ENCODE measurements at places on chromosomes 5 and 9.
A peak's percentile ranks its signal among the peaks of the same experiment; 100 is the strongest.

DNA sequence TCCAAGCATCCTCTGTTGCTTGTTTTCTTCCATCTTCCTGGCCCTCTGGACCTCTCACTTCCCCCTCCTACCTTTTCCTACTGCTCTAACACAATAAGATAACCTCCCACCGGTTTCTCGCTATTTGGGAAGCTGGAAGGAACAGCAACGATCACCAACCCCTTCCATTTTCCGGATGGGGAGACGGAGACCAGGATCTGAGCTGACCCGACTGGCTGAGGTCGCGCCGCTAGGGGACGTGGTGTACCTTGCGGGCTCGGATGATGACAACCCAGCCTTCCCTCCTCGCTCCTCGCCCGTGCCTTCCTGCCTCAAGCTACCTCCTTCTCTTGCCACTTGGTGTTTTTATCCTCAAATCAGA lies 1.9 kb downstream of the LPAR1 start:
- DNase-seq = no peak

DNA sequence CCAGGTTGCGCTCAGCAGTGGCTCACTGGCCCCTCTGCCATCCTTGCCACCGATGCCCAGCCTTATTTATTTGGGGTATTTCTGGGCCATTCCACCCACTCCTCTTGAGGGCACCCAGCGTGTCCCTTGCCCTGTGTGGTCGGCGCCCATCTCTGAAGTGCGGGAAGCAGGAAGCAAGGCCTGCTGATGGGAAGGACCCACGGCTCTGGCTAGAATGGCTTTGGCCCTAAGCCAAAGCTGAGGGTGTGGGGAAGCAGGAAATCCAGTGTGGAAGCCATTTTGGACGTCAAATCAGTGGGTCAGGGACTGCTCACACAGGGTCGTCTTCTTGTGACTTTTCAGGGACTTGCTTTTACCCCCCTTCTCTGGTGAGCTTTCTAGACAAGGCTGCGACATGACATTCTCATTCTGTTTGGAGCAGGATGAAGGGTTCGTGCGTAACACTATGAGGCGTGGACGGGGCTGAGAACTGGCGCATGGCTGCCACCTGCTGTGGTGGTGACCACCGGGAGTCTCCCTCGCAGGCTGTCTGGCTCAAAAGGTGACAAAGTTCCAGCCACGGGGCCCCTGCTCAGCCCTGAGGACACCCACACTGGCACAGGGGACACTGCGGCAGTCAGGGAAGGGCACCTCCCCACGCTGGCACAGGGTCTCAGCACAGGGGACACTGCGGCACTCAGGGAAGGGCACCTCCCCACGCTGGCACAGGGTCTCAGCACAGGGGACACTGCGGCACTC lies 50.7 kb upstream of the NKD2 start:
- DNase-seq = no peak

GRCh38 chr9:5688109-5688508 lies 59.2 kb downstream of the RIC1 start:
- DNase-seq = no peak

DNA sequence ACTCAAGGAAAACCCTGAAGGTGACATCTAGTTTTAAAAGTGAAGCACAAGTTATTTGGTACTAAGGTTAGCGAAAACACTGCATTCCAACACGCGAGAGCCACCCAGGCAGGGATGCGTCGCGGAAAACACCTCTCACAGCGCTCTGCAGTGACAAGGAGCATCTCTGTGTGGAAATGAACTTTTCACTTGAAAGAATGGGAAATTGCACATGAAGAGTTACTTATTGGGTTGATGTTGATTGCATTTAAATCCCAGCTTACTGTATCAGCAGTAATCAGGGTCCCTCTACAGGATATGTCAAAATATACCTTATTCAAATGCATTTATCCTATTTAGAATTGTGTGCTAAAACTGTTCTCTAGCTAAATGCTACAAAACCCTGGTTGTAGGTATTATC lies 144.4 kb downstream of the BNC2 start:
- no peak for DNase-seq

GRCh38 chr5:42991404-42992087 lies 48.6 kb downstream of the ANXA2R start:
- no peak for DNase-seq

- peak; percentile 55 for DNase-seq
These were observed at the start of gene ERBIN for GRCh38 chr5:65926276-65926783. TSS of gene ERBIN (plus strand) at chr5:65926575. CDS start at chr5:65992719, 66,144 bp downstream.

GRCh38 chr9:105357937-105358336 lies 89.9 kb upstream of the FSD1L start:
- DNase-seq = no peak

Data from CD4-positive, alpha-beta T cell (primary cell).